ENCODE measurements at places on chromosomes 13 and 19.
A peak's percentile ranks its signal among the peaks of the same experiment; 100 is the strongest.

DNA sequence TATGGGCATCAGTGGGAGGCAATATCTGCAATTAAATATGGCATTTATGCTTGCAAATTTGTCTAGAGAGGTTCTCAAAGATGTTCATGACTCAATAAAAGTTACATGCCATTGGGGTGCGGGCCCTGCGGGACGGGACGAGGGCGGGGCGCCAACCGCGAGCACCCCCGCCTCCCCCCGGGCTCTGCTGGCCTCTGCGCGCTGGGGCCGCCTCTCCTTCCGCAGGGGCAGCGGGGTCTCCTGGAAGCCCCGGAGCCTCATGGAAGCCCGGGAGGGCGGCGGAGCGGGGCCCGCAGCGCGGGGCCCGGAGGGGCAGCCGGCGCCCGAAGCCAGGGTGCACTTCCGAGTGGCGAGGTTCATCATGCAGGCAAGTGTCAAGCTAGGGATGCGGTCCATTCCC, 179.2 kb downstream of the TPTE2 start:
- DNase-seq = no peak

- DNase-seq = peak; percentile 55
Observed at GRCh38 chr19:52190487-52191293, 838 bp downstream of the PPP2R1A start.

DNA sequence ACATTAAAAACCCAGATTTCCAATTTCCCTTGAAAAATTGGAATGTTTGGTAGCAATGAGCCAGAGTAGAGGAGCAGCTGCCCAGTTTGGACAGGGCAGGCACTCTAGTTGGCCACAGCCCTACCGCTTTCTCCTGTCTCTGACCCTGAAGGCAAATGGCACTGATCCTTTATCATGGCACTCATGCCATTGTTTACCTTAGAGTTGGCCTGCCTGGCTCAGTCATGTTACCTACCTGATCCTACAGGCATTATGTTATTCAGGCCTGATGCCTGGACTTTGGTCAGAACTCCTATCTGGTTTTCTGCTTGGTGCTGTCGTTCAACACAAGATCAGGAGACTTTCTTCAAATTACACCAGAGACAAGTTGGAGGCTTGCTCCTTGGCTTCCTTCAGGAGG, 24.9 kb upstream of the TDRD3 start:
- no peak for DNase-seq

DNA sequence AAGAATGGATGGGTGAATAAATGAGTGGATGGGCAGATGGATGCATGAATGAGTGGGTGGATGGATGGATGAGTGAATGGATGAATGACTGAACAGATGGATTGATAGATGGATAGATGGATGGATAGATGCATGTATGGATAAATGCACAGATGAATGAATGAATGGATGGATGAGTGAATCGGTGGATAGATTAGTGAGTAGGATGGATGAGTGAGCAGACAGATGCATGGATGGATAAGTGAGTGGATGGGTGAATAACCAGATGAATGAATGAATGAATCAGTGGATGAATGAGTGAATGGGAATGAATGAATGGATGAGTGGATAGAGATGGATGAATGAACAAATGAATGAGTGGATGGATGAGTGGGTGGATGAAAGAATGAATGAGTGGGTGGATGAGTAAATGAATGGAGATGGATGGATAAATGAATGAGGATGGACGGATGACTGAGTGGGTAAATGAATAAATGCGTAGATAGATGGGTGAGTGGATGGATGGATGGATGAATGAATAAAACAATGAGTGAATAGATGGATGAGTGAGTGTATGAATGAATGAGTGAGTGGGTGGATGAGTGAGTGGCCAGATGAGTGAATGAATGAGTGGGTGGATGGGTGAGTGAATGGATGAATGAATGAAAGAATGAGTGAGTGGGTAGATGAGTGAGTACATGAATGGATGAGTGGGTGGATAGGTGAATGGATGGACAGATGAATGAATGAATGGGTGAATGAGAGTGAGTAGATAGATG, 13.0 kb downstream of the GAS6 start:
- DNase-seq = no peak

DNA sequence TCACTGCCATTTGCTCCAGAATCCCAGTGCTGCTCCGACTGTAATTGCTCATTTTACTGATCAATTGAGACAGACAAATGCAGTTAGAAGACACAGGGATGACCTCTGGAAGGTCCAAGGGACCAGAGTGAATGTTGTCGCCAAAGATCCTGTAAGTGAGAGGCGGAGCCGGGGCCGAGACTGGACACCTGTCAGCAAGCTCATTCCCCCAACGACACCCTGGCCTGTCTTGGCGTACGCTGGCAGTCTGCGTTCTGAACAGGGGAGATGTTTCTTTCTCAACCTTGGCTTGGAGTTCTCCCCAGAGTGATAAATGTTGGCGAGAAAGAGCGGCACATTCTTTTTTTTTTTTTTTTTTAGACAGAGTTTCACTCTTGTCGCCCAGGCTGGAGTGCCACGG, 24.2 kb downstream of the GADD45B start:
- no peak for DNase-seq

GRCh38 chr13:95931300-95932025, 121.7 kb downstream of the UGGT2 start:
- DNase-seq = no peak

DNA sequence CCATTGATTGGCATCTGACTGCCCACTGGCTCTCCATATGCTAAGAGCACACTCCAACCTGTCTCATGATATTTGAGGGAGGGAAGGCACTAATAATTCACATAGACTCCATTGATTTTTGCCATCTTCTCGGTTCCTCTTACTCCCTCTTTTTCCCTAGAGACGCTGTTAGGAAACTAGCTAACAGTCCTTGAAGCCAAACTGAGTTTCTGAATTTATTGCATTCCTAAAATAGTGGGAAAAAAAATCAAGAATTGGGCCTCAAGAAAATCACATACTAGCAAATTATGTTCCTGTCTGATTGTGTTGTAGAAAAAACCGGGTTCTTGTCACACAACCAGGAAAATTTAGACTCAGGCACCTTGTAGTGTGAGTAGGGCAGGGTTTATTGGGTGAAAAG, 86.4 kb upstream of the SLC7A1 start:
- no peak for DNase-seq

- no peak for DNase-seq
Observed at GRCh38 chr13:26067601-26068000, 15.8 kb upstream of the SHISA2 start.

- no peak for DNase-seq
Observed at GRCh38 chr13:113939129-113939943, 34.5 kb downstream of the C13orf46 start.

DNA sequence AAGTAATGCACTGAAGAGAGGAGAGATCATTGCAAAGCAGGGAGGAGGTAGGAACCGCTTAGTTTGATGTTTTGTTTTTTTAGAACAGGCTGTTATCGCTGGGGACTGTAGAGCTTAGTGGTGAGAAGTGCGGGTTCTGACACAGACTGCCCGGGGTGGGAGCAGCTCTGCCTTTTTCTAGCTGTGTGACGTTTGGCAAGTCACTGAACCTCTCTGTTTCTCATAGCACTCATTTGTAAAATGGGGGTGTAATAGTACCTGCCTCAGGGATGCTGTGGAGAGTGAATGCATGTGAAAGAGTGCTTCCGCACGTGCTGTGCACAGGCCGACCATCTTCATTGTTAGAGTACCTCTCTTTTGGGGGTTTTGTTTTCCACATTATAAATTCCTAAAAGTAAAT, 19.3 kb downstream of the PRAM1 start:
- no peak for DNase-seq

DNA sequence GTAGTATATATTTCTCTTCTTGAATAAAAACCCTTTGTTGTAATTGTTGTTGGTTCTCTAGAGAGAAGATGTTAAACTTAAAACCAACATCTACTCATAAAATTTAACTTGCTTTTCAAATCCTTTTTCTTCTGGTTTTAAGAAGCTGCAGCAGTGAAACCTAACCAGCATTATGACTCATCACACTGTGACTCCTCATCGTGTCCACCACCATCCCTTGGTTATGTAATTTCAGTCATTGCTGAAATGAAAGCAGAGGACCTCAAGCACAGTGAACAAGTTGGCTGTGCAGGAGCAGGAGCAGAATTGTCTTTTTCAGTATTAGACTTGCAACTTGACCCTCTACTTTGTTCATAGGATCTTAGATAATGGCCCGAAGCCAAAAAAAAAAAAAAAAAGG, 64.9 kb upstream of the HTR2A start:
- DNase-seq = peak; percentile 64
